Stimulated activated CD4-positive, alpha-beta T cell treated with anti-CD3 and anti-CD28 coated beads, TNF-alpha, amount 100 ng/mL, for 4 hours (primary cell): ENCODE measurements at places on chromosomes 12 and 14.

- no peak for DNase-seq
Measured at GRCh38 chr14:35258420-35258819, 33.8 kb upstream of the PSMA6 start.

- no peak for DNase-seq
Measured at GRCh38 chr12:49624921-49625577, 1.7 kb downstream of the PRPF40B start.

GRCh38 chr12:81591256-81591655, 167.9 kb downstream of the PPFIA2 start:
- DNase-seq = no peak

- no peak for DNase-seq
Measured at GRCh38 chr12:12673296-12673695, 22.7 kb downstream of the GPR19 start.

GRCh38 chr14:104096751-104097700, 11.5 kb downstream of the ASPG start:
- no peak for DNase-seq

GRCh38 chr12:38931461-38931860, 26.1 kb upstream of the CPNE8 start:
- no peak for DNase-seq

DNA sequence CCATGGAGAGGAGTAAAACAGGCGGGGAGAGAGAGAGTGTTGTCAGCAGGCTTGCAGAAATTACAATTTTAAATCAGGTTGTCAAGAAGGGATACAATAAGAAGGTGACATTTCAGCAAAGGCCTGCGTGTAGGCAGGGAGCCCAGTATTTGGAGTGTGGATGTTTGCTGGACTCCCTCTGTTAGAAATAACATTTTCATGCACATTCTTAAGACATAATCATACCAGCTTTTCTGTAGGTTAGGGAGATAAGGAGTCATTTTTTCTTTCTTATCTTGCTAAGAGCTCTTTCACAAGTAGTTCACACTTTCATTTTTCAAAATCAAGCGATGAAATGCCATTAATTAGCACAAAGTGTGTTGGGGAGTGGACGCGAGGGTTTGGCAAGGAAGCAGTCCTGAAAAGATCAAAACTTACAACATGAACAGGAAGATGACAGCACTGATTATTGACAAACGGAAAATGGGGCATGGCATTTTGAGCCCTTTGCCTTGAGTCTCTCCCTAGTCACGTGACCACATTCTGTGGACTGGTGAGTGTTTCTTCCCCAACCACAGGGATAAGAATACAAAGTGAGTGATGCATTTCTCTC, 160.2 kb downstream of the DAD1 start:
- no peak for DNase-seq

GRCh38 chr12:14072987-14073386, 91.6 kb upstream of the GRIN2B start:
- DNase-seq = no peak
